ENCODE measurements at places on chromosomes 7 and 10.

- no peak for DNase-seq
These were observed 16.1 kb upstream of the C10orf71 start for GRCh38 chr10:49282879-49283341.

DNA sequence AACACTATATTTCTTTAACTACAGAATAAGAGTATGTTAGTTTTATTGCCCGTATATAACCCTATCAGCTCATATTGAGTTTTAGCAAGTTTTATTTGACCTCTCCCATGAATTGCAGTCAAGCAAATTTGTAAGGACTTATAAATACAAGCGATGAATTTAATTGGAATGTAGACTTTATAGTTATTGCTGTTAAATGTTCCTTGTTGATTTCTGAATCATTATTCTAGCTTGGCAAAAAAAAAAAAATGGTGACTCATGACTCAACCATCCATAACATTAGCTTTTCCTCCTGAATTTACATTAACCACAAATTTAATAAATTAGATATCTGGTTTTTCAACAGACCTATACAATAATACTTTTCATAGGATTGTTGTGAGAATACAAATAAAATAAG is 334.0 kb upstream of the LRRTM3 start:
- DNase-seq = no peak

- no peak for DNase-seq
These were observed 29.8 kb downstream of the ADAP1 start for GRCh38 chr7:924541-925231.

- no peak for DNase-seq
These were observed 72.3 kb upstream of the FAM13C start for GRCh38 chr10:59434463-59435321.

GRCh38 chr10:133523631-133524203 is 3.4 kb upstream of the CYP2E1 start:
- DNase-seq = no peak

- DNase-seq = no peak
These were observed 90.9 kb upstream of the TCF7L2 start for GRCh38 chr10:112858986-112859651.

DNA sequence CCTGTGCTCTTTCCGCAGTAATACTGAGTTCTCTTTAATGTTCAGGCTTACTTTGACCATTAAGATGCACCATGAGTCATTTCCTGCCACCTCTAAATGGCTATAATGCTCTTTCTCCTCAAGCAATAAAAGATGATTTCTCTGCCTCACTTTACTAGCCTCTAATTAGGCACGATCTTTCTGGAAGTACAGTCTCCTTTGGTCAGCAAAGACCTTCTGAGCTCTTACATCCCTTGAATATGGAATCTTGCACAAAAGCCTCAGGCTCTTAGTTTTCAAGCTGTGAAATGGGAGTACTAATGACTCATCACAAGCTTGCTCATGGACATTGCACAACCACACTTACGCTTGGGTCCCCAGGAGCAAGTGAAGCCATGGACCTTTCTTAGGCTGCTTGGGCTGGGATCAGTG is 85.9 kb downstream of the FRMD4A start:
- no peak for DNase-seq

DNA sequence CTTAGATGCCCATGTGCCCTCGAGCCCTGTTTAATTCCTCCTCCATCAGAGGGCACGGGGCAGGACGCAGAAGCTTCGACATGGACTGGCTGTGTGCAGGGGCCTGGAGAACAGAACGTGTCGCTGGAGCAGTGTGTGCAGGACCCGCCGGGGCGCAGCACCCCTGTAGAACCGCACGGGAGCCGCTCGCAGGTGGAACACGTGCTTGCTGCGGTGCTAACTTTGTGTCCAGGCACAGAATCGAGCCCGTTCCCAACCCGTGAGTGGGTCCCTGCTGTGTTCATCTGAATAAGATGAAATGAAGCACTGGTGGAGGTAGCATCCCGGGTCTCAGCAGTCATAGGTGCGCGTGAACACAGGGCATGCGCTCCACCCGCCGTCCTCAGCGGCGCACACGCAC is 116.9 kb downstream of the WDR37 start:
- no peak for DNase-seq

GRCh38 chr10:62047960-62048383 is 146.5 kb downstream of the ARID5B start:
- DNase-seq = no peak

- DNase-seq = no peak
These were observed 107.4 kb downstream of the FAM107B start for GRCh38 chr10:14667280-14667679.

- no peak for DNase-seq
These were observed 86.5 kb downstream of the OTUD1 start for GRCh38 chr10:23525406-23525805.

- no peak for DNase-seq
These were observed 704.9 kb upstream of the AUTS2 start for GRCh38 chr7:68893411-68893810.

- no peak for DNase-seq
These were observed 38.2 kb downstream of the CALML5 start for GRCh38 chr10:5461203-5461588.

DNA sequence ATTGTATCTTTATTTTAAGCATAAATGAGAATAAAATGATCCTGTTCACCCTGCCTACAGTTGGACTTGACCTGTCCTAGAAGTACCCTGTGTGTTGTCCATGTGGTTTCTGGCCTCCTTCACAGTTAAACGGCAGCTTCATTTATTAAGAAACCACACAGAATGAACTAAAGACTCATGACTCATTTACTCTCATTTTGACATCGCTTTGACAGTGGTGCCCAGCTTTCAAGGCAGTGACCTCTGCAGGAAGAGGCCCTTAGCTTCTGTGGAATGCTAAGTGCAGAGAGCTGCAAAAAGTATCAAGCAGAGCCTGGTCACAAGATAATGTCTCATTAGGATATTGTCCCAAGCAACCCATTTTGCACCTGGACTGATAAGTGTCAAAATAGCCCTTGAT is 93.4 kb downstream of the AVL9 start:
- DNase-seq = no peak

DNA sequence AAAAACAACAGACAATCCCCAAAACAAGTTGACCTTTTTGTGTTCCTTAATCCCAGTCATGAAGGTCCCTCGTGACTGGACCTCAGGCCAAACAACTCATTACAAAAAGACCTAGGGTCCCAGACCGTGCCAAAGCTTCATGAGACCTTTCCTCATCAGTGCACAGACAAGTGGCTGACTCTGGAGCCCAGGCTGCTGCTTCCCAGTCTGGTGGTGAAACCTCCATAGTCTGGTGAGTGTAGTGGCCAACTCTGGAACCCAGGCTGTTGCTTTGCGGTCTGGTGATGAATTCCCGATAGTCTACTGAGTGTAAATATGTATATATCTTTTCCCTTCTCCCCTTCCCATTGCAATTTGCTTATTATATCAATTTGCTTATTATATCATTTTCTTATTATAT is 22.1 kb upstream of the SLC18A3 start:
- DNase-seq = no peak

DNA sequence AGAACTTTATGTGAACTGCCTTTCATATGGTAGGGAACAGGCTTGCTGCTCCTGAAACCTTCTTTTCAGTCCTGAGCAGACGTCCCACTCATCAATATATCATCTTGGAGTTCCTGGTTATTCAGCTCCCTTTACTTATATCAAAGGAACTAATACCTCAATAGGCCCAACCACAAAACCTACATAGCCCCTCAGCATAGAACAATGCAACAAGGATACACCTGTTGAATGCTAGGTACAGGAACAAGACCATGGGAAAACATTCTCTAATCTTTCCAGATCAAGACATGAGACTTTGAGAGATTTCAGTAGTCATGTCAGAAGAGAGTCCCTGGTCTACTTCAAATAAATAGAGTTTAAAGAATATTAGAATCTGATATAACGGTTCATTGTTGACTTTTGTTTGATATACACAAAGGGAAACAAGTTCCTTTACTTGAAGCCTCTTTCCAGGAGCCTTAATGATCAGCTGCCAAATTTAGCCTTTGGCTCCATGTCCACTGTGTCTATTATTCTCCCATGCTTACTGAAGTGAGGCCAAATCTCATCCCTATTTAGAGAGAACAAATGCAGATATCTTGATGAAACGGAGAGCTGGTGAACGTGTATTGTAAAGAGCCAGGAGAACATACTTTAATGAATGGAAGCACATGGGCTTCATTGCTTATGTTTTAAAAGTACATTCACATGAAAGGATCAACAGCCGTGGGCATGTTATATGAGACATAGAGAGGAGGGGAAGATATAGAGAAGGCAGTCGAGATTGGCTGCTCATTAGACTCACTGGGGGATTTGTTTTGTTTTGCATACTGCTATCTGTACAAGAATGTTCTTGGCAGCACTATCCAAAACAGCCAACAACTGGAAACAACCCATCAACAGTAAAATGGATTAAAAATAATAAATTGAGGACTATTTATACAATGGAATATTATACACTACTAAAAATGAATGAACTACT is 9.5 kb downstream of the RHOBTB1 start:
- no peak for DNase-seq

- DNase-seq = no peak
These were observed 1.7 kb upstream of the CALML3 start for GRCh38 chr10:5522913-5523560.

Data from CMK (cell line).